ENCODE measurements at places on chromosomes 3 and 15.

GRCh38 chr15:81294516-81294880 is 29.4 kb downstream of the STARD5 start:
- DNase-seq, result no peak

- no peak for DNase-seq
Observed at GRCh38 chr3:72614394-72615074, 233.7 kb downstream of the SHQ1 start.

DNA sequence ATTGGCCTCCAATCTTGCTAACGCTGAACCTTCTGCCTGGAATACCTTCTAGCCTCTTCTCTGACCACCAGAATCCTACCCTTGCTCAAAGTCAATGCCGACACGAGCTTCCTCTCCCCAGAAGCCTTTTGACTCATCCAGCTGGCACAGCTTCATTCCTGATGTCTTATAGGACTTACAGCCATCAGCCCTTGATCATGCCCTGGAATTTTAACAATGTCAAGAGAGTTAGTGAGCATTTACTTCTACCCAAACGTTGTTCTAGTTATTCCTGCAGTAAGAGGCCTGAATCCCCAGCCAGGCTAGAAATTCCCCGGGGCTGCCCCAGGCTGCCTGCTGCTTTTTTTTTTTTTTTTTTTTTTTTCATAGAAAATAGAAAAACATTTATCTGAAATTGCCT is 3.9 kb downstream of the CYP1A2 start:
- no peak for DNase-seq

DNA sequence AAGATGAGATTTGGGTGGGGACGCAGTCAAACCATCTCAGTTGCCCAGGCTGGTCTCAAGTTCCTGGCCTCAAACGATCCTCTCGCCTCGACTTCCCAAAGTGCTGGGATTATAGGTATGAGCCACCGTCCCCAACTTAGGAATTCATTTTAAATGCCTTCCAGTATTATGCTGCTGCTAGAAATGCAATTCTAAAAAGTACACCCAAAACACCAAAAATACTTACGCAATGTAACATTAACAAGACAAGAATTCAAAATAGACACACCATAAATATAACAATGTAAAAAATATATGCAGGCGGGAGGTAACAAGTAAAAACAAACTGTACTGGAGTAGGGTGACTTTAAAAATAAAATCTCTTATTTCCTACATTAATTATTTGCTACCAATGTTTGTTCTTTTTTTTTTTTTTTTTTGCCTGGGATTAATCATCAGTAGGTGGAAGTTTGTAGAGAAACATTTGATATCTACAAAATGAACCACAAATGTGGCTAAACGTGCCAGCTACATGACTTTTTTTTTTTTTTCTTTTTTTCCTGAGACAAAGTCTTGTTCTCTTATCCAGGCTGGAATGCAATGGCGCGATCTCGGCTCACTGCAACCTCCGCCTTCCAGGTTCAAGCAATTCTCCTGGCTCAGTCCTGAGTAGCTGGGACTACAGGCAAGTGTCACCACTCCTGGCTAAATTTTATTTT is 56.8 kb downstream of the SETMAR start:
- DNase-seq, result no peak

GRCh38 chr15:70050441-70050840 is 47.3 kb downstream of the TLE3 start:
- no peak for DNase-seq

DNA sequence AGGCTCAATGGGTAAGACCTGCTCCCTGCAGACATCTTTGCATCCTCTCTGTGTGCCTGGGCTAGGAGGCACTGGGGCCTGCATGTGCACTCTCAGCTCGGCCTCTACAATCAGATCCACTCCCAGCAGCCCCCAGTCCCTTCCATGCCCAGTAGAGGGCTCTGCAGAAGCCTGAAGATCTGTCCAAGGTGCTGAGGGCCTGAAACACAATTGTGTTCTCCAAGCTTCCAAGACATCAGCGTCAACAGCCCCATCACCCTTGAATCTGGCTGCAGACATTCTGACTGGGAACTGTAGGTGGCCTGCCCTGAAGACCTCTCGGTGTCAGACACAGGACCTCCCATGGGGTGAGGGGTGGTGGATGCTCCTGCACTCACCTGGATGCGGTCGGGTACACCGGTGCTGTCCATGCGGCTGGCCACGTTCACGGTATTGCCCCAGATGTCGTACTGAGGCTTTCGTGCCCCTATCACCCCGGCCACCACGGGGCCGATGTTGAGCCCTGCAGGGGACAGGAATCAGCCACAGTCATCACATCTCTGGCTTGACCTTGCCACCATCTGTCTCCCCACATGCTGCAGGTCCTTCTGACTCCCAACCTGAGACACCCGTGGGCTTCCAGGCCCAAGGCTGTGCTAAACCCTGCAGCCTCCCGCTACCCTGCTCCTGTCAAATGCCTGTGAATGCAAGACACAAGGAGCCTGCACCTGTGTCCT is 84.7 kb downstream of the SEC22A start:
- no peak for DNase-seq

- no peak for DNase-seq
Observed at GRCh38 chr15:93209690-93210445, 120.9 kb upstream of the RGMA start.

GRCh38 chr3:195880037-195880431 is 28.3 kb downstream of the TNK2 start:
- DNase-seq, result no peak

- no peak for DNase-seq
Observed at GRCh38 chr3:30848087-30848779, 46.2 kb downstream of the GADL1 start.
